CD4-positive, alpha-beta memory T cell (primary cell): ENCODE measurements at places on chromosomes 11 and 22. TPM values are rescaled to one million over a fixed set of nuclear protein-coding genes. Genes with fewer than 3 reads are reported as not detected.

DNA sequence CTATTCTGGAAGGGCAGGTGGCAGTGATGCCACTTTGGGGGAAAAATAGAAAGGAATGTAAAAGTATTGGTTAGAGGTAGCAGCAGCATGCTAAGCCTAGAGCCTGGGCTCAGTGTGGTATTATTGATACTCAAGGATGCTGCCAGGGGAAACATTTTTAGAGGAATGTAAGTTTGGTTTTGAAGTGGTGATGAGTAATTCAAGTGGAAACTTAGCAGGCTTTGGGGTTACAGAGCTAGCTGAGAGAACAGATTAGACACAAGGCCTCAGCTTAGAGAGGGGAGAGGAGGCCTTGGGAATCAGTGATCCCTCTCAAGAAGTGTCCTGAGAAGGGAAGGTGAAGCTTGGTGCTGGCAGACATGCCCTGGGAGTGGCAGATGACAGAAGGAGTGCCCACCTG, 32.9 kb upstream of the DDI1 start:
- no peaks in the 10 kb centered on the region for H3K36me3 ChIP-seq
- DNase-seq: no peak
- no peak overlapping the region for H3K27ac ChIP-seq

DNA sequence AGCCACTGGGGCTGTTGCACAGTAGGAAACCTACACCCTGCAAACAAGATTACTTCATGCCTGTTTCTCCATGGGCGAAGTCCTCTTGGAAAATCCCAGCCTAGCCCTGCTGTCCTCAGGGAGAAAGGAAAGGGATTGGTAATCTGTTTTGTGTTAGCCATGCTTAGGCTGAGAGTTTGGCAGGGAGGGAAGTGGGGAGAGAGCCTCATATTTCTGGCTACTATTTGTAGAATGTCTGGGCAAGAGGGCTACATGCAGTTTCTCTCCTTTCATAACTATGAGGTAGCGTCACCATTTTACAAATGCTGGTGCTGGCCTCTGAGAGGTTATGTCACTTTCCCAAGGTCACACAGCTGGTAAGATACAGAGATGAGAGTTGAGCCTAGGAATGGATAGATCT, 737 bp upstream of the MFRP start:
- H3K27me3 ChIP-seq: peaks cover 2% of the 10 kb centered on the region
- no peak for DNase-seq
- H3K27ac ChIP-seq: no peak overlapping the region
- H3K4me3 ChIP-seq: no peak overlapping the region

- no peaks in the 10 kb centered on the region for H3K27me3 ChIP-seq
- H3K36me3 ChIP-seq: no peaks in the 10 kb centered on the region
- no peaks in the 10 kb centered on the region for H3K4me1 ChIP-seq
- DNase-seq: no peak
- H3K27ac ChIP-seq: no peak overlapping the region
- no peak overlapping the region for H3K4me3 ChIP-seq
These were observed 1.7 kb downstream of the APOL5 start for GRCh38 chr22:35719212-35719875.

- H3K4me3 ChIP-seq: peak overlapping the region; percentile 25
- H3K4me1 ChIP-seq: peaks cover 56% of the 10 kb centered on the region
- no peaks in the 10 kb centered on the region for H3K27me3 ChIP-seq
- H3K36me3 ChIP-seq: peaks cover 3% of the 10 kb centered on the region
These were observed 68.4 kb downstream of the TCF20 start for GRCh38 chr22:42202048-42202447.

DNA sequence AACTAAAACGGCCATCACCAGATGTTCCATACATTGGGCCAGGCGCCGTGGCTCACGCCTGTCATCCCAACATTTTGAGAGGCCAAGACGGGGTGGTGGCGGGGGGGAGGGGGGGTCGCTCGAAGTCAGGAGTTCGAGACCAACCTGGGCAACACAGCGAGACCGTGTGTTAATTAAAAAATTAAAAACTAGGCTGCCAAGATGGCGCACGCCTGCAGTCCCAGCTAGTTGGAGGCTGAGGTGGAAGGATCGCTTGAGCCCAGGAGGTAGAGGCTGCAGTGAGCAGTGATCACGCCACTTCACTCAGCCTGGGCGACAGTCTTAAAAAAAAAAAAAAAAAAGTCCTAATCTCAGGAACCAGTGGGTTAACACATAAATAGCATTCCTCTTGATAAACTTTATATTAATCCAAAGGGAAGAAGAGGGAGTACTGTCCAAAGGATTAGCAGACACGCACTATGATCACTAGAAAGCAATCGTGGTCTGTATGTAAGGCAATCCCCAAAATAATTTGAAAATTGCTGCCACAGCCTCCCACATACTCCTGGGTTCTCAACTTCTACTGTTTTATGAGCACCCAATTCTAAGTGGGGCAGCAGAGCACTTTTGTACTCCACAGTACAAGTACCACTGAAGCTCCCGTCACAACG, 604 bp downstream of the PUS3 start:
- H3K4me1 ChIP-seq: peaks cover 18% of the 10 kb centered on the region
- H3K36me3 ChIP-seq: peaks cover 13% of the 10 kb centered on the region
- peak overlapping the region; percentile 58 for H3K4me3 ChIP-seq
- H3K27ac ChIP-seq: peak overlapping the region; percentile 81
- no peak for DNase-seq
- peaks cover 12% of the 10 kb centered on the region for H3K27me3 ChIP-seq

DNA sequence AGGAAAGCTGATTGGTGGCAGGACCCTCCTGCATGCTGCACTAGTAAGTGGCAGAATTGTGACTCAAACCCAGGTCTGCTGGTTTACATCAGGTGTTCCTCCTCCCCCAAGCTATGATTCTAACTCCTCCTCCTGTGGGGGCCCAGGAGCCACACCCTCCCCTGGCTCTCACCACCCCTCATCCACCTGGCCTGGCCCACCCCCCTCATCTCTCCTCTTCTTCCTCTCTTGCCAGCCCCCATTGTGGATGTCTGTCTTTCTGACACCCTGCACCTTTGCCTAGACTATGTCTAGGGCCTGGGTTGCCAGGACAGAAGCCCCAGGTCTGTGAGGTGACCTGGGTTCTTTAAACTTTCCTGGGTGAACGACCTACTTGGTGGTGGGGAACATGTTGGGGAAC, 59.9 kb downstream of the GRIK4 start:
- H3K27me3 ChIP-seq: no peaks in the 10 kb centered on the region
- no peak for DNase-seq
- H3K36me3 ChIP-seq: no peaks in the 10 kb centered on the region
- no peak overlapping the region for H3K4me3 ChIP-seq
- no peak overlapping the region for H3K27ac ChIP-seq

GRCh38 chr22:22772396-22772795, 115.2 kb upstream of the IGLL5 start:
- no peaks in the 10 kb centered on the region for H3K4me1 ChIP-seq
- DNase-seq: no peak
- H3K27ac ChIP-seq: no peak overlapping the region

DNA sequence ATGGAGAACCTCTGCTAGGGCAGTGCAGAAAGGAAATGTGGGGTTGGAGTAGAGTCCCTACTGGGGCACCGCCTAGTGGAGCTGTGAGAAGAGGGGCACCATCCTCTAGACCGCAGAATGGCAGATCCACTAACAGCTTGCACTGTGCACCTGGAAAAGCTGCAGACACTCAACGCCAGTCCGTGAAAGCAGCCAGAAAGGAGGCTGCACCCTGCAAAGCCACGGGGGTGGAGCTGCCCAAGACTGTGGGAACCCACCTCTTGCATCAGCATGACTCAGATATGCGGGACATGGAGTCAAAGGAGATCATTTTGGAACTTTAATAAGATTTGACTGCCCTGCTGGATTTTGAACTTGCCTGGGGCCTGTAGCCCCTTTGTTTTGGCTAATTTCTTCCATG, 8.7 kb downstream of the TSKU start:
- DNase-seq: no peak
- no peaks in the 10 kb centered on the region for H3K36me3 ChIP-seq
- no peaks in the 10 kb centered on the region for H3K4me1 ChIP-seq
- H3K4me3 ChIP-seq: no peak overlapping the region
- H3K27me3 ChIP-seq: no peaks in the 10 kb centered on the region
- no peak overlapping the region for H3K27ac ChIP-seq

- no peak overlapping the region for H3K4me3 ChIP-seq
- no peaks in the 10 kb centered on the region for H3K36me3 ChIP-seq
- H3K27me3 ChIP-seq: no peaks in the 10 kb centered on the region
- DNase-seq: no peak
- no peak overlapping the region for H3K27ac ChIP-seq
- peaks cover 6% of the 10 kb centered on the region for H3K4me1 ChIP-seq
These were observed 26.9 kb downstream of the SUSD2 start for GRCh38 chr22:24208012-24208749.

RFPL2 gene
- 0.81 TPM for total RNA-seq

MMP8 gene
- not detected for total RNA-seq

MAML2 gene
- total RNA-seq: 38.3 TPM

BLID gene
- total RNA-seq: not detected
